ENCODE measurements at places on chromosomes 12 and 14.

DNA sequence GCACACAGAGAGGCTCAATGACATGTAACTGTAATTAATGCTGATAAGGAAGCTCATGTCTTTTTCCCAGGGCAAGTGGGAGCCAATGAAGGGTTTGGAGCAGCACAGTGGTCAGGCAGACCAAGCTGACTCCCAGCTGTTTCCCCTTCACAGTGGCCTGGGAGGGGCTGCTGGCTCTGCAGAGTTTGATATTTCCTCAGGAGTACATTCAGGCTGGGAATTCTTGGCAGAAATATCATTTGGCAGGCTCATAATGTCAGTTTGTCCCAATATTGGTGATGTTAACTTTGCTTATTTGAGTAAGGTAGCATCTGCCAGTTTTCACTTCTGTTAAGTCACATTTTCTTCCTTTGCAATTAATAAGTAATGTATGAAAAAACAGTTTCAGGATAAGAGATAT, 247.0 kb downstream of the EMP1 start:
- no peak for DNase-seq

GRCh38 chr12:56377310-56377988, 14.8 kb upstream of the APOF start:
- DNase-seq: peak; percentile 74

DNA sequence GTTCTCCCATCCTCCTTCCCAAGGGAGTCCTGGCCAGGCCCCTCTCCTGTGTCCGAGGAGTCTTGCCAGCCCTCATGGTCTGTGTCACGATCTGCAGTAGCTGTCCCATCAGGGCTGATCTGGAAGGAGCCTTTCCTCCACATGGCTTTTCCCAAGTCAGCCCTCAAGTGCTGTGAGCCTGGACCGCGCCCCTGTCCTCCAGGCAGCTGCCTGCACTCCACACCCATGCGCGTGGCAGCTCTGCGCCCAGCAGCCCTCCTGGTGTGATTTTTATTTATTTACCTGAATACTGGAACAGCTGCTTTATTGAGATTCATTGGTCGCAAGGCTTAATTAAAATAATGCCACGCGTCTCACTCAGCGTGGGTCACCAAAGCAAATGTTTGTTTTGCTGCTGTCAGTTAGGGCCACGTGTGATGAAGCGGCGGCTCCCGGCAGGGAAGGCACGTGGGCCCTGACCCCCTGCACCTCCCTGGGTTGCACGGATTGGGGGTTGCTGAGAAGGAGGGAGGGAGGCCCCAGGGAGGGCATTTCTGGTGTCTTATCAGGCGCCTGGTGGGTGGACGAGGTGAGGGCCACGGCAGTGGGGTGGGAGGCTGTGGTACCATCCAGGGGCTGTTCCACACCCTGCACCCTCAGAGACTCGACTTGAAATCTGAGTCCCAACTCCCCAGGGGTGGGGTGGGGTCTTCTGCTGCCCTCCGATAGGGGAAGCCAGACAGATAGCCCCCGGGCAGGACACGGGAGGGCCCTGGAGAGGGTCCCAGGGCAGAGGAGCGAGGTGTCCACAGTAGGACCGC, 206.3 kb upstream of the C14orf180 start:
- DNase-seq: no peak

- no peak for DNase-seq
These were observed 41.8 kb downstream of the R3HDM2 start for GRCh38 chr12:57389033-57389432.

- DNase-seq: no peak
These were observed 545.6 kb downstream of the SNAPC1 start for GRCh38 chr14:62307844-62308243.

- DNase-seq: no peak
These were observed 255.1 kb downstream of the NEDD1 start for GRCh38 chr12:97162173-97162572.

DNA sequence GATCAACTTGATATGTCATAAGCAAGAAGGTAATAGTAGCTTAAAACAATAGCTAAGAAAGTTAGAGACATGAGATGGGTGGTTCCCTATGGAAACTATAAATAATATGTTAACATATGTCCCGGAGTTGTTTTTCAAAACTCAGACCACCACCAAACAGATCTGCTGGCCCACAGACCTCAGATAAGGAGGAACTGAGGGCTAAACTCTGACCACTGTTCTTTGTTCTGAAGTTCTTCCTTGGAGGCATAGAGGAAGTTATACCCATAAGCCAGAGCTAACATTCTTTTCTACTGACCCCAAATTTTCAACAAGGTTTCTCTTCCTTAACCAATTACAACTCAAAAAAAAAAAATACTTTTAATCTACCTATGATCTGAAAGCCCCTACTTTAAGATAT, 156.1 kb upstream of the FSCB start:
- DNase-seq: peak; percentile 8

DNA sequence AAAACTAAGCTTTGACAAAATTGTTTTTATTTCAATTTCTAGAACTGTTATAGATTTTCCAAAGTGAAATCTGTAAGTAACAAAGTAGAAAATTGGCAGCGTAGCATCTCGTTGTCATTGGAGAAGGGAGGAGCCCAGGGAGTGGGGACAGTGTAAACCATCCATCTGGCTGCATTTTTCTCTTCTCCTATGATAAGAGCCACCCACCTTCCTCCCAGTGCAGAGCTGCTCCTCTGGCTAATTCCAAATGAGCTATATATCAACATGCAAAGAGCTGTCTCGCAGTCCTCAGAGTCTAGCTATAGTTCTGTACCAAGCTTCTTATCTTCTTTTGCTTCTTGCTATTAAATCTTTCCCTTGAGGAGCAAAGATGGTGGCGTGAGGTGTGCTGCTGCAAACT, 56.6 kb downstream of the SCN8A start:
- DNase-seq: no peak

DNA sequence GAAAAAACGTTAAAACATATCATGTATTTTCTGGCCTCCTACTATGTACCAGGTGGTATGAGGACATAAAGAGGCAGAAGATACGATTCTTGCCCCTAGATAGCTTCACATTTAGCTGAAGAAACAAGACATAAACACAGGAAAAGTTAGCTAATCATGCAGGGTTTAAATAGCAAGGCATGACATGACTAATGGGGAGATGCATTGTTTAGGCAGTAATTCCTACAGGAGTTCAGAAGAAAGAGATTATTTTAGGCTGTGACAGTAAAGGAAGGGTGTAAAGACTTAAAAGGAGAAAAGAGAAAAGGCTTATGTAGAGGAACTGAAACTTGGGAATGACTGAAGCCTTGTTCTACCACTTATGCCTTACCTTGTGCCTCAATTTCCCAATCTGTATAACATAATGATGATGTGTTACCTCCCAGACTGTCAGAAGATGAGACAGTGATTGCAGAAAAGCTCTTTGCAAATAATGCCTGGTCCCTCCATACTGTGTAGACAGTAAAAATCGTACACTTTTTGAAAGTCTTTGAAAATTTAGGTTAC, 44.4 kb downstream of the PRKCH start:
- DNase-seq: no peak

DNA sequence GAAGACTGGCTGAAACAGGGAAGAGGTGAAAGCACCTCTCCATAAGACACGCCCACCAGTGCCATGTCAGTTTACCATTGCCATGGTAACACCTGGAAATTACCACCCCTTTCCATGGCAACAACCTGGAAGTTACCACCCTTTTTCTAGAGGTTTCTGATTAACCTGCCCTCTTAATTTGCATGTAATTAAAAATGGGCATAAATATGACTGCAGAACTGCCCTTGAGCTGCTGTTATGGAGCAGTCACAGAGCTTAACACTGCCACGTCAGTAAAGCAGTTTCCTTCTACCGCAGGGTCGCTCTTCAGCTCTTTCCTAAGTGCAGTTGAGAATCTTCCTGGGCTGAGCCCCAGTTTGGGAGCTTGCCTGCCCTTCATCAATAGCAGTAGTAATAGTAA, 55.2 kb downstream of the RASSF3 start:
- peak; percentile 16 for DNase-seq

- no peak for DNase-seq
These were observed 82.4 kb downstream of the ZFC3H1 start for GRCh38 chr12:71581206-71581605.

DNA sequence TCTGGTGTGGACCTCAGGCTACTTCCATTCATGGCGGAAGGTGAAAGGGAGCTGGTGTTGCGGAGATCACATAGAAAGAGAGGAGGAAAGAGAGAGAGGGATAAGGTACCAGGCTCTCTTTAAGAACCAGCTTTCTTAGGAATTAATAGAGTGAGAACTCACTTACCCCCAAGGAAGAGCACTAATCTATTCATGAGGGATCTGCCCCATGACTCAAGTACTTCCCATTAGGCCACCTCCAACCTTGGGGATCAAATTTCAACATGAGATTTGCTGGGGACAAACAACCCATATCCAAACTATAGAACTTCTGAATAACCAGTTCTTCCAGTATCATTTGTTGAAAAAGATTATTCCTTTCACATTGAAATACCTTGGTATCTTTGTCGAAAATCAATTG, 34.0 kb upstream of the C2CD5 start:
- no peak for DNase-seq

DNA sequence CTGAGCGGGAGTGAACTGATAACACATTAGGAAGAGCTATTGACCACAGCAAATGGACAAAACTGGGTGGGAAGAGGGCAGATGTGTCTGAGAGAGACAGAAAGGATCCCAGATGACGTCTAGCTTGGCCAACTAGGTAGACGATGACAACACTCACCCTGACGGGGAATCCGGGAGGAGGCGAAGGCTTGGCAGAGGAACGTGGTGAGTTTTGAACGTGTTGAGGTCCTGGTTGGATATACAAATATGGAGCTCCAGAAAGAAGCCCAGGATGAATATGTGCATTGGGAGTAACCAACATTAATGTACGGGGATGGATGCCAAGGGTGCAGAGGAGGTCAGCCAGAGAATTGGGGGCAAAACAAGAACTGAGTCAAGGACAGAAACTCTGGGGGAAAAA, 60.7 kb downstream of the DPF3 start:
- DNase-seq: no peak

DNA sequence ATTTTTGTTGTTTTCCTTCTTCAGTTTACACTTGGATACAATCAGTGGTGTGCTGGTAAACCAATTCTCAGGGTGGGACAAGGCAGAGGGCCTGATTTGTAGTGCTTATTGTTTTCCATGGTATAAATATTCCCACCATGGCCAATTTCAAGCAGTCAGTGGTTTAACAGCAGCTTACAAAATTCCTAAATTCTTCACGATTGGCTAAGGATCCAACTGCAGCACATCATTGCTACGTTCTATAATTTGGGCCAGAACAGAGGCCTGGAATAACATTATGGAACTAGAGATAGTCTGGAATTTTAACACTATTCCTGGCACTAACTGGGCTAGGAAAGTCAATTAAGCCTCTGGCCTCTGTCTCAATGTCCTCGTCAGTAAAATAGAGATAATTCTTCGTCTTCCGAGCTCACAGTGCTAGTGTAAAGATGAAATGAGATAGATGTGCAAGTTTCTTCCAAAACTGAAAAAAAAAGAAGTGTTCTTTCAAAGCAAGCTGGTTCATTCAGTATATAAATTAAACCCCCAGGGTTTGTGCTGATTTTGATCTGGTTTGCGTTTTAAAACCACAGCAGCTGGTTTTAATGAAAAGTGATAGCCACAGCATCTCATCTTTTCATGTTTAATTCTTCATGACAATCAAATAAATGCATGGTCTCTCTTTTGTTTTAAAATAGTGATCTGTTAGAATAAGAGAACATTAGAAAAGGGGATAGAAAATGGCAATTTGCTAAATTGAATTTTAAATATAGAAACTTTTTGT, 104.1 kb downstream of the EPS8 start:
- DNase-seq: no peak

GRCh38 chr14:24839617-24840203, 205.7 kb upstream of the GZMB start:
- no peak for DNase-seq

GRCh38 chr14:94132285-94132887, 3.0 kb upstream of the IFI27L2 start:
- peak; percentile 81 for DNase-seq

DNA sequence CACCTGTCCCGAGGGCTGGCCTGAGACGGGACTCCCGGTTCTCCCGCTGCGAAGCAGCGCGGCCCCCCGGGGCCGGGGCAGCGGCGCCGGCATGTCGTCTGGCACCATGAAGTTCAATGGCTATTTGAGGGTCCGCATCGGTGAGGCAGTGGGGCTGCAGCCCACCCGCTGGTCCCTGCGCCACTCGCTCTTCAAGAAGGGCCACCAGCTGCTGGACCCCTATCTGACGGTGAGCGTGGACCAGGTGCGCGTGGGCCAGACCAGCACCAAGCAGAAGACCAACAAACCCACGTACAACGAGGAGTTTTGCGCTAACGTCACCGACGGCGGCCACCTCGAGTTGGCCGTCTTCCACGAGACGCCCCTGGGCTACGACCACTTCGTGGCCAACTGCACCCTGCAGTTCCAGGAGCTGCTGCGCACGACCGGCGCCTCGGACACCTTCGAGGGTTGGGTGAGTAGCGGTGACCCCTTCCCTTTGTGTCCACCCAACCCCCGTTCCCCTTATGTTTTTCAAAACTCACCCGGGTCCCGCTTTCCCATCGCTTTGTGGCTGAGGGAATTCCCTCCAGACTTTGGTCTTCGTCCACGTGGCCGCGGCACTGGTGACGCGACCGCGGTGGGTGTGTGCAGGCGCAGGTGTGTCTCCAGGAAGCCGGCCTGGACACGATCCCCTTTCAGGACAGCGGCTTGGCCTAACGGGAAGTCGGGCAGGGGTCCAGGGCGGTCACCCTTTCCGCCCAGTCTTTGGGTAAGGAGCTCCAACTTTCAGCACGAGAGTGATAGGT, 826 bp downstream of the PRKCH start:
- no peak for DNase-seq

GRCh38 chr12:101004898-101005297, 205.1 kb downstream of the SLC5A8 start:
- DNase-seq: no peak

- DNase-seq: no peak
These were observed 13.7 kb downstream of the OXA1L start for GRCh38 chr14:22780105-22780679.

DNA sequence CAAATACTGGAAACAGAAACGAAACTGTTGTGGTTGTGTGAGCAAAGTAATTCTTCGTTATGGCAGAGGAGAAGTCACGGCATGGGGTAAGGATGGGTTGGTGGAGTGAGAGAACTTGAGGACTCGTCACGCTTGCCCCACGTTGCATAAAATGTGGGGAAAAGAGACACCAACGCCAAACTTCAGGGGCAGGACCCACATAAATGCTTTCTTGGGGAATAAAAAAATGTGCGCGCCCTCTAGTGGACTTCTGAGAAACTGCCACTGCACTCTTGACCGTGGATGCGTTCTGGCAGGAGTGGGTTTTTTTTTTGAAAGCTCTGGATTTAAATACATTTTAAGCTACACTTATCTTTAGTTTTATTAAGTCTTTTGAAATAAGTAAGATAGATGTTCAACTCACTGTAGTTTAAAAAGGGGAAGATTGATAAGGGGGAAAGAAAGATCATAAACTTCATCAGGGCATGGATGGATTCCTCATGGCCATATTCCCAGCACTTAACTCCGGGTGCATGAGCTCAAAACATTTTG, 4.1 kb upstream of the IGF1 start:
- DNase-seq: peak; percentile 60

All from hematopoietic multipotent progenitor cell treated with erythropoietin and hydrocortisone succinate and interleukin-3 and kit ligand, for 8 days (in vitro differentiated cells).